ENCODE measurements at places on chromosomes 7 and 10. TPM values are rescaled to one million over a fixed set of nuclear protein-coding genes. Genes with fewer than 3 reads are reported as not detected.

Gene SORCS1
- 5.3 TPM for total RNA-seq

Gene PTN
- 0.34 TPM for total RNA-seq

Gene NODAL
- not detected for total RNA-seq

- DNase-seq: no peak
These were observed 235.4 kb downstream of the RPS24 start for GRCh38 chr10:78269060-78269459.

DNA sequence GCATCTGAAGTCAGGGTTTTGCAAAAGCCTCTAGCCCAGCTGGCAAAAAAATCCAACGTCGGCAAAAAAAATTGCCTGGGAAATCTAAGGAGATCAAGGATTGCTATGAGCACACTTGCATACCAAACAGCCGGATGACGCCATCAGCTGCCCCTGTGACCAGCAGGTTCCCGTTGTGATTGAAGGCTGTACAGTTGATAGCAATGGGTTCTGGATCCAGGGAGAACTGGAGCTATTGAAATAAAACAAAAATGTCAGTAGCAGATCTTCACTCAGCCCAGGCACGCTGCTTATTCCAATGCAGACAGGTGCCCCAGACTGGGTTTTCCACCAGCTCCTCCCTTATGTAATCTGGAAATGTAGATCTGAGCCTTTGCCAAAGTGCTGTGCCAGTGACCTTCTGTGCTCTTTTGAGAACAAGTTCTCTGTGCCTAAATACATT, 18.7 kb upstream of the CYREN start:
- peak; percentile 62 for DNase-seq

- DNase-seq: no peak
These were observed 12.9 kb downstream of the ATP6V1F start for GRCh38 chr7:128875523-128875948.

DNA sequence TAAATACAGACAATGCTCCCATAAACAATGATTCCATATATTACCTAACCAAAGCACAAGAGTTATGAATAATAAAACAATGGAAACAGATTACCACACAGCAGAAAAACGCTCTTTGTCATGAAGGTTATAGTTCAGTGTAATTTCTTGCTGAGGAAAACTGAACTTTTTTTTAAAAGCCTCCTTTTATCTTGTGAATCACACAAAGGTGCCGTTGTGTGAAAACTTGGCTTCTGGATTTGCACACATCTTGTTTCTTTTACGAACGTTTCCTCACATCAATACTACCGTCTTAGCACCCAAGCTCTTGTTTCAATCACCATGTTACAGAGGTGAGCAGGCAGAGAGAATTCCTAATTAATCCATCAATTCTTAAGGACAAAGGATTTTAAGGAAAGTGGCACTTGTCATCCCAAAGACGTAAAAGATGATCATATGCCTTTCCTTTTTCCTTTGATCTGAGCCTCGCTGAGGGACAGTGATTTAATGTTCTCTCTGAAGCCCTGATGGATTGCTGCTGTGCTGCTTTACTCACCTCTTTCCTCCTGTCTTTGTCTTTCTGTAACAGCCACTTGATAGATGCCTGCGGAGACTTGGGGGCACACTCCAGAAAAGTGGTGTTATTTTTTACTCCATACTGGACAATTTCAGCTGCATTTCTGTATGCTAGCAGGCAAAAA, 110.1 kb downstream of the CD36 start:
- no peak for DNase-seq

DNA sequence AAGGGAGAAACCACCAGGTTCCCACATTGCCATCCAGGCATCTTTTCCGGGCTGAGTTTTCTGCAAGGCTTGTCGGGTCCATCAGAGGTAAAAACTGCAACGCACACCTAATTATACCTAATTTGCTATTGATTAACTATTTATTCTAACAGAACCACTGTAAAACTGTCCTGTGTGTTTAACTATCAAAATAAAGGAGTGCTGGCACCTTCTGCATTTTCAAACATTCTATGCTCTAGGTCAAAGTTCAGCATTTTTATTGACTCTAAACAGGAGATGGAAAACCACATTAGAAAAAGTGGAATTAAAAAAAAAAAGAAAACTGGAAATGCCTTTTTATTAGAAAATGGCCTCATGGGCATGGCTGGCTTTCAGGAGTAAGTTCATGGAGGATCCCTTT, 82.0 kb downstream of the ADARB2 start:
- no peak for DNase-seq

Measured in lower leg skin (tissue), 4 donors.